Endodermal cell (in vitro differentiated cells): ENCODE measurements at places on chromosomes 7 and 10. TPM values are rescaled to one million over a fixed set of nuclear protein-coding genes. Genes with fewer than 3 reads are reported as not detected.

DNA sequence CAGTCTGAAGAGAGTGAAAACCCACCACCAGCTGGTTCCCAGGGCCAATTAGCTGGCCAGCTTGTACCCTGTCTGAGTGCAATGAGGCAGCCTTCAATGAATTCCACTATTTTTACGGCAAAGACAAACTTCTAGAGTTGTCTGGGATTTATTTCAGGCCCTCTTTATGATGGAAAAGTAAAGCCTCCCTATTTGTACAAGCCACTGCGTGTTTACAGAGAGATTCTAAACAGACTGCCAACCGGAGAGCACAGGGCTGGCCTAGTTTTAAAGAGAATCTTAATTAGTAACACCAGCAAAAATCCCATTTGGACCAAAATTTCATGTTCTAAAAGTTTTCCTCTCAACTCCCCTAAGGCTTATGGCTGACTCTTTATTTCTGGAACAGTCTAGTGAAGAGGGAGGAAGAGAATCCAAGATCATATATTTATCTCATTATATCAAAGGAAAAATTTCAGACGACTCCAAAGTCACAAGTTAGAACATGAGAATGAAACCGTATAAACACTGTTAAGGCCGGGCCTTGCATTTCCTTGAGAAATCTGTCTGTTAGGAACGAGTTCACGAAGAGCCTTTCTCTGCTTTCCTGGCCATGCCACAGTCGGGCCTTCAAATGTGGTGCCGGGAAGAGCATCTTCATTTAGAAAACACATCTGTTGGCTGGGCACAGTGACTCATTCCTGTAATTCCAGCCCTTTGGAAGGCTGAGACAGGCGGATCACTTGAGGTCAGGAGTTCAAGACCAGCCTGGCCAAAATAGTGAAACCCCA is 724.6 kb upstream of the NRP1 start:
- DNase-seq = no peak

DNA sequence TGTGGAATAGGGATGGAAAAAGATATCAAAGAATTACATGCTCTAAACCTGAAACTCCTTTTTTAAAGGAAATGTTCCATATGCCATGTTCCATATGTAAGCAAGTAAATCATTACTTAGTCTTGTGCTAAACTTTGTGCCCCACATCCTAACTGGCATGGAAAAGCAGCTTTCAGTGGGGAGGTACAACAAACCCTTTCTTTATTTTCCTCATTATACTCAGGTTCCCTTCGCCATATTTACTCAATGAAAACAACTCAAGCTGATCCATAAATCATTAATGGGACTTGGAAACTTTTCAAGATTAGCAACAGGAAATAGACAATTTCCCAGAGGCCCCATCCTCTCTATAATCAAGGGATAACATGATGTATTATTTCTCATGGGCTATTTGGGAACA is 56.0 kb downstream of the GSAP start:
- DNase-seq = no peak

DNA sequence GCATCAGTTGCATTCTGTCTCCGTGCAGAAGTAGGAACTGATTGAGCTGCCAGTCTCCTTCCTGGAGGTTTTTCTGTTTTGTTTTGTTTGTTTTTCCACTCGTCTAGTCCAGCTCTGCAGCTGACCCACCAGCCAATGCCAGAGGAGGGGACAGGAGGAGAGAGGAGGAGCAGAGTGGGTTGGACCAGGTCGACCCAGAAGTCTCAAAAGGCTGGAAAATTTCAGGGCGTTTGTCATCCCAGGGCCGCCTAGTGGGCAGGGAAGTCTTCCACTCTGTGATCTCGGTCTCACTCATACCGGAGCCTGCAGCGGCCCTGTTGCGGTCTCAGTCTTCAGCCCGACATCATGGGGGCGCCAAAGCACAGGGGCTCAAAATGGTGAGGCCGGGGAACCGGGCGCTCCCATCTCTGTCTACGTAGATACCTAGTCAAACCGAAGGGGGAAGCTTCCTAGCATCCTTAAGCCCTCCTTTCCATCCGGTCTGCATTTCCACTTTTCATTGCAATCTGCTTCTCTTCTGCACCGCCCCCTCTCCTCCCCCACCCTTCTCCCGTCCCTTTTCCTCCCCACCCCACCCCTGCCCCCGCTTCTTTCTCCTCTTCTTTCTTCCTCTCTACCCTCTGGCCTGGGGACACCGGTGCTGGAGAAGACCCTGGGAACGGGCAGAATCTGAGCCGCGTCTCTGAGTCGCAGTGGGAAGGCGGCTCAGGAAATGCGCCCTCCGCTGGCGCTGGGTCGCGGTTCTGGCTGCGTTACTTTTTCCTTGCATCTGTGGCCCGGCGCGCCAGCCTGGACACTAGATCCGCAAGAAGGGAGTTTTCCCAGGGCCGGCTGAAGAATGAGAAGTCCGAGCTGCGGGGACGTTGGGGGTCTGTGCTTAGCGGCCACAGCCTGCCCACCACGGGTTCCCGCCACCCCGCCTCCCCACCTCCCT is 16.2 kb upstream of the PAX2 start:
- peak; percentile 89 for DNase-seq

DNA sequence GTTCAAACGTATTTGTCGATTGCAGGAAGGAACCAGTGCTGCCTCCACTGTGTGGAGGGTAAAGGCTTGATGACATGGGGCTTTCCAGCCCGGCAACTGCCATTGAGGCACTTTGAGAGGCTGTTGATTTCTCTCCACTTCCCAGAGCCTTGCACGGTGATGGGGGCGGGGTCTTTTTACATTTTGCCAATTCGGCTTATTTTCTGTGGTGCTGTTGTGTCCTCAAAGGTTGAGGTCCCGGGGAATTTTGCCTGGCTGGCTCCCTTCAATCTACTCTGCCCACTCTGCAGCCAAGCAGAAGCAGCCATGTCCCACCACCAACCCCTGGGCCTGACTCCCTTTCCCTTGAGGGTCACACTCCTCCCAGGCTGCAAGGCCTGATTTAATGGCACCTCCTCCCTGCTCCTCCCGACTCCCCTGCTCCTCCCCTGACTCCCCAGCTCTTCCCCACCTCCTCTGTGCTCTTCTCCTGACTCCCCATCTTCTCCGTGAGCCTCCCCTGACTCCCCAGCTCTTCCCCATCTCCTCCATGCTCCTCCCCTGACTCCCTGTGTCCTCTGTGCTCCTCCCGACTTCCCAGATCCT is 39.0 kb downstream of the OAT start:
- peak; percentile 34 for DNase-seq

DNA sequence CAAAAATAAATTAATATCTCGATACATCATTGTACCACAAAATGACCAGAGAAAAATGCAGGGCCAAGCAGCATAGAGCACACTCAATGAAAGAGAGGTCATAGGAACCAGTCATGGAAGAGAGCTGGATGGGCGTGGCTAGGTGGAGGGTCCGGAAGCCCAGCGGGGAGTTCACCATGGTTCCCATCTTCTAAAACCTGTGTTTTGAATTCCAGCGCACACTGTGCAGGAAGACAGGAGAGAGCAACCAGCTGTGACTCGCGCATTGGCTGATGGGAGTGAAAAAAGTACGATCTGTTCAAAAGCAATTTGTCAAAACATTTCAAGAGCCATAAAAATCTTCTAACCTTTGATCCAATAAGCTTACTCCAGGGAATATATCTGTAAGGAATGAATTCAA is 125.2 kb upstream of the NANOS1 start:
- no peak for DNase-seq

DNA sequence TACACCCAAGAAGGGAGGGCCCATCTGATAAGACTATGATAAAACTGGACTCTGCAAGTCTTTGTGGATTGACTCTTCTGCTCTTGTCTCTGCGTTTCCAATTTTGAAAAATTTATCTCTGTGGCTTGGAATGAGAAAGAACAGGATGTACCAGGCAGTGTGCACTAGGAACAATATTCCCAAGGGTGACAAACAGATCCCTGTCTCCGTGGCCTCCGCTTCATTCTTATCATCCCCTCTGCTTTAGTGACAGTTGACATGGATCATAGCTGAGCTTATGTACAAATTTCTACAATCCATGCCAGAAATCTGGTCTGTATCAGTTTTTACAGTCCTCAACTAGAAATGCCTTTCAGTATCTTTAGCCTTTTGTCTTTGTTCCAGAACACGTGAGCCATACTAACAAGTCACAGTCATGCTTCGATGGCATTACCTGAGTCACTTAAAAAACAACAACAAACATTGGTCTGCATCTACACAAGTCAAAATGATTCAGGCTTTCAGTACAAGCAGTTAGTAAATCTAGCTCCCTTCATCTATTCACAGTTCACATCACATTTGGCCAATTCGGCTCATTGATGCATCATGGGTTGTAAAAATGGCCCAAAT is 393.6 kb upstream of the CELF2 start:
- no peak for DNase-seq

DNA sequence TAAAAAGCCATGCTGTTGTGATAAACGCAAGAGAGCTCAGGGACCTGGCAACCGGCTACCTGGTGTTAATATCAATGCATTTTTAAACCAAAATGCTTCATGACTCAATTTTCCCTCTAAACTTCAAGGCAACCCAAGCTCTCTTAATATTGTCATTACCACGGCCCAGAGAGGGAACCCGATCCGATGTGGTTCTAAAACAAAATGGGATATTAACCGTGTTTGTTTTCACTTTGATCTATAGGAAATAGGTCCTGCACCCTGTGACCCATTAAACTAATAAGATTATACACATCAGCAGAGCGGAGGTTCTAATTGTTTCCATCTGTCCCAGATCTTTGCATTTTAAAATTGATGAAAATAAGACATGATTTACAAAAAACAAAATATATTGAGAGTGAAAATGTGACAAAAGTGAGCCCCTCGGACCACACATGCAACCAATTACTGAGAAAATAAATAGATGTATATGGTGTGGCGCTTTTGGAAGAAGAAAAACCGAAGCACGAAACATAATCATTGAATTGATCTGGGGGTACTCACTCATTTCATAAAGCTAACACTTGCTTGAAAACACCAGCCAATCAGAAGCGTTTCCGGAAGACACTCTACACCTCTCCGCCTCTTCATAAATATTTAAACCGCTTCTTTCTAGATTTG is 290.3 kb upstream of the NFE2L3 start:
- DNase-seq = no peak

- DNase-seq = peak; percentile 11
Observed at GRCh38 chr7:35553519-35553918, 141.4 kb downstream of the HERPUD2 start.

GRCh38 chr10:62115321-62115720 is 153.3 kb downstream of the RTKN2 start:
- DNase-seq = no peak

GRCh38 chr10:67612176-67612575 is 83.8 kb downstream of the CTNNA3 start:
- no peak for DNase-seq

DNA sequence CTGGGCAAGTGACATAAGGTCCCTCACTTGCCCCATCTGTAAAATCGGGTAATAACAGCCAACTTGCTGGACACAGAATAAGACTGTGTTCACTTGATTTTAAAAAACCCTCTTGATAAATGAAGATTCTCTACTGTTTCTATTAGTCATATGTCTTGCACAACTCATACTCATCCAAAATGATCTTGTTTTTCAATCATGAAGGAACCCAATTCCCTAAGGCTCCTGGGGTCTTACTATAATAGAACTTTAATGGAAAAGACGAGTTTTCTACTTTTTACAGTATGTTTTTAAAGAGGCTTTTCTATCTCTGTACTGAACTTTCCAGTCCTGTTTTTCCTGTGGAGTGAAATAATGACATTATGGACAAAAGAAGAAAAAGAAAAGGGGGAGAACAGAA is 103.8 kb downstream of the ARID5B start:
- no peak for DNase-seq

GRCh38 chr7:800692-801091 is 31.6 kb upstream of the SUN1 start:
- no peak for DNase-seq

Gene CLCN1
- total RNA-seq = 0.13 TPM in 1 of 3 replicates, not detected in the others

Gene WASHC2A
- 42.3 and 49.9 TPM in 2 replicates for total RNA-seq

Gene GFRA1
- total RNA-seq = 3.1 and 4.4 TPM in 2 replicates

Gene RNF32
- 1.6 to 2.5 TPM (median 1.9 TPM) in 3 replicates for total RNA-seq
